T-helper 2 cell (primary cell): ENCODE measurements at places on chromosomes 7 and 10.

DNA sequence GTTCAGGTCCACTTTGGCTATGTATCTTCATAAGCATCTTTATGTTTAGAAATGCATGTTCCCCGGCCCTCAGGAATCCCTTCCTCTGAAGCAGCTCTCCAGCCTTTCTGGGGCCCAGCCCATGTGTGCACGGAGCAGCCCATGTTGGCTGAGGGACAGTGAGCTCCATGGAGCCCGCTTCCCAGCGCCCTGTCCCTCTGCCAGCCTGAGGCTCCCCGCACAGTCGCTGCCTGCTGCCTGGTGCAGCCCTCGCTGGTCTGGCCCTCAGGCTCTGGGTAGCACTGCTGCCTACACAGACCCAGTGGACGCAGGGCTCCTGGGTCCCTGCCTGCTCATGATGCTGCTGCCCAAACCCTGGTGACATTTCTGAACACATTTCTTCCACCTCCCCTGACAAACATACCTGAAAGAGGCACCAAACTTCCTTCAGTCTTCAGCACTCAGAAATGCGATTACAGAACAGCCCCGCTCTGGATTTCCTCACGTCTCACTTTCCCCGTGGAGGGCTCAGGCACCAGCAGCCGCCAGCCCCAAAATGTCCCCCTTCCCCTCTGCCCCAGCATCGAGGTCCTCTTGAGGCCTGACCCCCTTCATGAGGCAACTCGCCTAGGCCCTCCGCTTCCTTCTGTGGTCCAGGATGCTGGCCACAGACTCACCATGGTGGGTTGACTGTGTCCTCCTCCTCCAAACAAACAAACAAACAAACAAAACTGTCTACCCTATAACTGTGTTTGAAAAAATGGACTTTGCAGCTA, 5.0 kb upstream of the TCERG1L start:
- no peak for DNase-seq

DNA sequence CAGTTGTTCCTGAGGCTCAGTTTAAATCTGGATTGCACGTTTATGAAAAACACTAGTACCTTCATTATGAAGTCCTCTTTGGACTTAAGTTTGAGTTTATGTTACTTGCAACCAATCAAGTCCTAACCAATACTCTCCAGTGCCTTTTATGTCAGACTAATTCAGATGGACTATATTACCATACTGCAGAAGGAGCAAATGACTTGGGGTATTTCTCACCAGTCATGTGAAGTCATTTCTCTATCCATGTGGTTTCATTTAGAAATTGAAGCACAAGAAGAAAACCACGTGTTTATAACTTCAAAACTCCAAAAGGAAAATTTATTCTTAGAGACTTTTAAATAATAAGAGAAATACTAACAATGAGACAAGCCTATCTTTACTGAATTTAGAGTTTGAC, 201.6 kb downstream of the MBL2 start:
- DNase-seq, result no peak

GRCh38 chr10:106980495-106981451, 183.7 kb downstream of the SORCS1 start:
- no peak for DNase-seq

DNA sequence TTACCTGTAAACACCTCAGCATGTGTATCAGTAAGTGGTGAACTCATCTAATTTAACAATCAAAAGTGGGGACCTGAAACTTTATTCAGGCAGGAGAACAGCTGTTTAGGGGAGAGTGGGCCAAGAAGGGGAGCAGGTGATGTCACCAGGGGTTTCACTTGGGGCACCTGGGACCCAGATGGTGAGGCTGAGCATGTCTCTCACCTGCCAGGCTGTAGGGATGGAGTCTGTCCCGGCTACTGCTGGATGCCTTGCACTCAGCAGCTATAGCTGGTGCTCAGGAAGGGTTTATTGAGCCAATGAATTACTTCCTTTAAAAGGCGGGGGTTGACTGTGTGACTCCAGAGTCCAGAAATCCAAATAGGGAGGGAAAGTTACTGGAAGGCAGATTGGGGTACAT, 23.0 kb downstream of the CDH23 start:
- no peak for DNase-seq

GRCh38 chr10:5534880-5535856, 10.4 kb downstream of the CALML3 start:
- DNase-seq, result no peak

DNA sequence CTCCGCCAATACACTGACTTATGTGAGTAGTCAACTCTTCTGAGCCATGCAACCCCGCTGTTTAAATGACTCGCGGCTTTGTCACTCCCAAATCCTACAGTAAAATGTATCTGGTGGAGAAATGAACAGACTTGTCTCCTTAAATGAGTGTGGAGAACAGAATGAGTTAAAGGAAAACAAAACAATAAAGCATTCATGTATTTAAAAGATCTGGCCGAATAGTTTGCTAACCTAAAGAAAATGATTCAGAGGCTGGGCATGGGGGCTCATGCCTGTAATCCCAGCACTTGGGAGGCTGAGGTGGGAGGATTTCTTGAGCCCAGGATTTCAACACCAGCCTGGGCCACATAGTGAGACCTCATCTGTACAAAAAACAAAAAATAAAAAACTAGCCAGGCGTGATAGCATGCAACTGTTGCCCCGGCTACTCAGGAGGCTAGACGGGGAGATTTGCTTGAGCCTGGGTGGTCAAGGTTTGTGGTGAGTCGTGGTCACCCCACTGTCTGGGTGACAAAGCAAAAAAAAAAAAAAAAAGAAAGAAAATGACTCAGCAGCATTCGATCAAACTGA, 86.5 kb upstream of the PFKP start:
- DNase-seq, result no peak

- no peak for DNase-seq
These were observed 1181.6 kb downstream of the DNAJB9 start for GRCh38 chr7:109751241-109751640.

DNA sequence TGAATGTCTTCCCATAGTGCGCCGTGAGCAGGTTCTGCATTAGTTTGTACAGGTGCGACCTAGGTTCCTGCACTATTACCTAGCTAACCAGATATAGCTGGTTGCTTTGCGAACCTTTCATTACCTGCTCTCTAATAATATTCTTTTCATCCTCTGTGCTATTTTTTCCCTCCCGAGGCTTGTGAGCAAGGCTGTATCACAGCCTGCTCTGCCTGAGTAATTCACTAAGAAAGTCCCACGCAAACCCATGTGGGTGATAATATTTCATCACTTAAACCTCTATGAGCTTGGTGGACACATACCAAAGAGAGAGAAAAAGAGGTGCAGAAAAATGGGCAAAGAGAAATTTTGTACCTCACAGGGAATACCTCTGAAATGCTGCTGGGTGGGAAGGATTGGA, 8.4 kb downstream of the INHBA start:
- no peak for DNase-seq

GRCh38 chr7:157851501-157852067, 514.8 kb downstream of the DNAJB6 start:
- peak; percentile 40 for DNase-seq
